ENCODE measurements at places on chromosomes 7 and 10.

DNA sequence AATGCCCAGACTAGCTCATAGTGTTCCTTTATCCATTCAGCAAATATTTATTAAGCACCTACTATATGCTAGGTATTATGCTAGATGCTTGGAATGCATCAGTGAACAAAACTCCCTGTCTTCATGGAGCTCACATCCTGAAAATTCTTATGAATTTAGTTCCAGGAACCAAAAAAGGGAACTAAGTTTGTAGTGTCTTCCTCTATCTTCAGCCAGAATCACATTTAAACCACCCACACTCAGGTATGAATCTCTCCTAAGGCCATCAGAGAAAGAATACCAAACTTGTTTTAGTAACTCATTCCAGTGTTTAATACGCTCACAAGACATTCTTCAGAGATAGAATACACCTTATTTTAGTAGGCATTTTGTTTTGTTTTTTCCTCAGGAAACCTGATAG, 10.1 kb upstream of the EGR2 start:
- DNase-seq, result no peak

DNA sequence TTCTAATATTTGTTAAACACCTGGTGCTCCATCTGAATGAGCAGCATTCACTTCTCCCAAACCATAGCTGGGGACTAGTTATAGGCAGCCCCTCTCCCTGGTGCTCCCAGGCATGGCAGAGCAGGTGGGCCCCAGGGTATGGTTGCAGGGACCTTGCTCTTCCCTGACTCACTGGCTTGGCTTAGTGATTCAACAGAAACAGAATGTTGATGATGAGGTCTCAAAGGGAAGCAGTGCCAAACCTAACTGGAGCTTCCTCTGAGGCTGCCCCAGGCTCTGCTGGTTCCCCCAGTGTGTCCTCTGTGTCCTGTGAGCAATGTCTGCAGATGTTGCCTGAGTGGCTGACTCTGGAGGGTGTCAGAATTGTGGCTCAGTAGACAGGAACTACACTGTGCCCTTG, 3.7 kb downstream of the GPR26 start:
- no peak for DNase-seq

DNA sequence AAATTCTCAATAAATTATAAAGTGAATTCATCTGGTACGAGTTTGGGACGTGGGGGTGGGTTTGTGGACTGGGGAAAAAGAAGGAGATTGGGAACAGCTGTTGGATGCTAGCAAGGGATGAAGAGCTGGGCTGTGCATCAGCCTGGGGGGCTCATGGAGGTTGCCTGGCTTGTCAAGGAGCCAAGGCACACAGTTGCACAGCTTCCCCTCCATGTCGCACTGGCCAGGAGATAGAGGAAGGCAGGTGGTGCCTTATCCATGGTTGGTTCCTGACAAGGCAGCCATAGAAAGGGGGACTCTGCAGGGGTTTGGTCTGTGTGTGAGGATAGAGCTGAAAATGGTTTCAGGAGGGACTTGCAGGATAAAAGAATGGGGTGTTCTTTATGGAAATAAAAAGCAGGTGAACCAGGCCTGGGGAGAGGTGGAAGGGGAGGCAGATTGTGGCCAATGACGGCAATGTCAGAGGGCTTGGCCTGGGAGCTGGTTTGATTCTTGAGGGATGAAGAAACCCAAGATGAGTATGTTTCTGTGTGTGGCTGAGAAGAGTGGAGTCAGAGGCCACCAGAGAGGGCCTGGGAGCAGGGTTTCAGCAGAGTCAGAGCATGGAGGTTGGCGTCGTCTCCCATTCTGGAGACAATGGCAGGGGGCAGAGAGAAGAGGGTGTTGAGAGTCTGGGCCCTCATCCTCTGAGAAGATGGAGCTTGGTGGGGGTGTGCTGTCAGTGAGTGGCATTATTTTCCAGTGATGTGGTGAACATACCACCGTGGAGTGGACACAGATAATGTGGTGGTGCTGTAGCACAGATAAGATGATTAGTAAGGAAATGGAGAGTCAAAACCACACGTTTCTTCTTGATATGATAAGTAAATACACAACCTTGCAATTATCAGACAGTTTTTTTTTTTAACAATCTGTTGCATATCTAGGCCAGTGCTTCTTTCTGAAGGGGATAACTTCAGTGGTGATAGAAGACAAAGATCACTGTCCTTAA, 108.2 kb downstream of the PTPN20 start:
- DNase-seq, result no peak

DNA sequence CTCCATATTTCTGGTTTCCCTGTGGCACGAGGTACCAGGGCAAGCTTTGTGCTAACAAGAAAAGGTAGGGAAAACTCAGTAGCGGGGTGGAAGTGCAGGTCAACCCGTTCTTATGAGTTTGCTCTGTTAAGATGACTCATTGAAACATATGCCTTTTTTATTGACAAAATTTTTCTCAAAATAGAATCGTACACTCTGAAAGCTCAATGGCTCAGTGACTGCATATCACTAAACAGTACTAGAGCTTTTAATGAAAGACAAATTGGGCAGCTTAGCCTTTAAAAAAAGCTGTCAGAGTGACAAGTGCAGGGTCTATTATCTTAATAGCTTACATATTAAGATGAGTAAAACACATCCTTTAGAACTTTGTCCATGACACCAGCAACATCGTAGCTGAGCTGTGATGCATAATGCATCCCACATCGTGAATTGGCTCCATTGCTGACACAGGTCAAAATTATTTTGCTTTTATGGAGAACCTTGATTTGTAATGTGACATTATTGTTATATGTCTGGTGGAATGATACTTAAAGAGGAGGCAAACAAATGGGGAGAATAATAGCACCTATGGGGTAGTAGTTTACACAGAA, 264.4 kb downstream of the ETV1 start:
- DNase-seq, result no peak

GRCh38 chr7:156151658-156152057, 339.4 kb upstream of the SHH start:
- no peak for DNase-seq

DNA sequence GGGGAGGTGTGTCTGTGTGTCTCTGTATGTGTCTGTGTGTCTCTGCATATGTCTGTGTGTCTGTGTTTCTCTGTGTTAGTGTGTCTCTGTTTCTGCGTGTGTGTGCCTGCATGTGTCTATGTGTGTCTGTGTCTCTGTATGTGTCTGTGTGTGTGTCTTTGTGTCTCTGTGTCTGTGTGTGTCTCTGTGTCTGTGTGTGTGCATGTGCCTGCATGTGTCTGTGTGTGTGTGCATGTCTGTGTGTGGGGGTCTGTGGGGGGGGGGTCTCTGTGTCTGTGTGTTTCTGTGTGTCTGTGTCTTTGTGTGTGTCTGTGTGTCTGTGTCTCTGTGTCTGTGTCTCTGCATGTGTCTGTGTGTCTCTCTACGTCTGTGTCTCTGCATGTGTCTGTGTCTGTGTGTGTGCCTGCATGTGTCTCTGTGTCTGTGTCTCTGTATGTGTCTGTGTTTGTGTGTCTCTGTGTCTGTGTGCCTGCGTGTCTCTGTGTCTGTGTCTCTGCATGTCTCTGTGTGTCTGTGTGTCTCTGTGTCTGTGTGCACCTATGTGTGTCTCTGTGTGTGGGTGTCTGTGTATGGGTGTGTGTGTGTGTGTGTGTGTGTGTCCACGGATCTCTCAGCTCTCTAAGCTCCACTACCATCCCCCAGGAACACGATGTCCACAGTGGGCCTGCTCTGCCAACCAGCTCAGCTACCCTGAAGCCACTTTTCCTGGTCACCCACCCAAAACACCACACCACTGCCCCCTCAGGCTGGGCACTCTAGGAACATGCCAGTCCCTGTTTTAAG, 41.7 kb downstream of the RASGEF1A start:
- DNase-seq, result no peak

DNA sequence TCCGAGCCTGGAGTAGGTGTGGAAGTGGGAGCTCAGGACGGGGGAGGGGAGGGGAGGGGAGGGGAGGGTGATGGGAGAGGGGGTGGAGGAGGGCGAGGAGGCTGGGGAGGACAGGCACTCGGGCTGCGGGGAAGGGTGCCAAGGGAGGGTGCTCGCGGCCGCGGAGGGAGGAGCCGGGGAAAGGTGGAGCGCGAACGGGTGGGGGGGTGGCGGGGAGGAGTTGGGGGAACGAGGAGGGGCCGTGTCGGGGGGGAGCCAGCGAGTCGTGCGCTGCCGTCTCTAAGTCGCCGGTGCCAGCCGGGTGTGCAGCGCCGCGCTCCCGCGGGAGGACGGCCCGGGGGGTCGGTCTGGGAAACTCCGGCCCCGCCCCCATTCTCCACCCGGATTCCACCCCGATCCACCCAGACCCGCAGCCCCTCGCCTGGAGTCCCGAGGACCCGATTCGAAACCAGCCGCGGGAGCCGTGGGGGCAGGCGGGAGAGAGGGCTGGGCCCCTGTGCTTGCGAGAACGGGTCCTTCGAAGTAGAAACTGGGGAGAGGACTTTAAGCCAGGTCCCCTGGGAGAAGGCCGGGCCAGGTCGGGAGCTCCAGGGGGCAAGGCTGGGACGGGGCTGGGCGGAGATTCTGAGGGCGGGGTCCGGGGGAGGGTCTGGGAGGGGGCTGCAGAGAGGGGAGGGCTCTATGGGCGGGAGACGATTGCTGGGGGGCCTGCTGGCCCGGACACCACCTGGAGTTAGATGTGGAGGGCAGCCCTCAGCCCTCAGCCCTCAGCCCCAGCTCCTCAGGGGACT, at the start of gene ZNF467:
Gene ZNF467, minus strand, starts transcription at position 143 of the 791 bp plus-strand sequence. CDS start 2,556 bp downstream, outside the sequence.
- peak; percentile 85 for DNase-seq

DNA sequence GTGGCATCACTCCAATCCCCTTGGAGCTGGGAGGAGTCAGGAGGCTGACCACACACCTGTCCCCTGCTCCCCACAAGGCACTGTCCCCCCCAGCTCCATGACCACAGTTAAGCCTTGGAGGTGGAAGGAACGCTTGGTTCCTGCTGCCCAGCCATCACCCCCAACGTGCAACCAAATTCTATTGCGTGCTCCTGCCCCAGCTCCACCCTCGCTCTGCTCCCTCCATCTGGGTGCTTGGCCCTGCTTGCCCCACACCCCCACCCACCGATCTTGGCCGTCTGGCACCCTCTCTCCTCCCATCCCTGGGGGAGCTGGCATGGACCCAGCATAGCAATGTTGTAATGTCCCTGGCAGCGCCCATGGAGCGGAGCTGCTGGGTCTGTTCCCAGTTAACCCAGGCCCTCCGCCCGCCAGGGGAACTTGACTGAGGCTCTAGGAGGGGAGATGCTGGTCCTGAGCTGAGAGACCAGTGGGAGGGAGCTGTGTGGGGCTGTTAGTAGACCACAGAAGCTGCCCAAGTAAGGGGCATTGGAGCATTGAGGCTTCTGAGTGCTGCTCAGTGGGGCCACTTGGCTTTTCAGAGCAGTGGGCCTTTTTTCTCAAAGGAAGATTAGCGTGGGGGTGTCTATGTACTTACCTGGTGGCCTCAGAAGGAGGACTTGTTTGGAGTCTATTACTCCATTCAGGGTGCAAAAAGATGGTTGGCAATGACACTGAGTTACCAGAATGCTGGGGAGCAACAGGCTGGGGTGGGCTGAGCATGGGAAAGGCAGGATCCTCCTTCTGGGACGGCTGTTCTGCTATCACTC, 1.1 kb downstream of the EPHB6 start:
- no peak for DNase-seq

- no peak for DNase-seq
Measured at GRCh38 chr7:72190919-72191318, 221.2 kb downstream of the CALN1 start.

GRCh38 chr7:117673839-117674238, 194.0 kb downstream of the CFTR start:
- DNase-seq, result no peak

GRCh38 chr7:67392596-67393438, 396.2 kb downstream of the TYW1 start:
- DNase-seq, result no peak

- no peak for DNase-seq
Measured at GRCh38 chr10:88881922-88882645, 2.0 kb downstream of the STAMBPL1 start.

DNA sequence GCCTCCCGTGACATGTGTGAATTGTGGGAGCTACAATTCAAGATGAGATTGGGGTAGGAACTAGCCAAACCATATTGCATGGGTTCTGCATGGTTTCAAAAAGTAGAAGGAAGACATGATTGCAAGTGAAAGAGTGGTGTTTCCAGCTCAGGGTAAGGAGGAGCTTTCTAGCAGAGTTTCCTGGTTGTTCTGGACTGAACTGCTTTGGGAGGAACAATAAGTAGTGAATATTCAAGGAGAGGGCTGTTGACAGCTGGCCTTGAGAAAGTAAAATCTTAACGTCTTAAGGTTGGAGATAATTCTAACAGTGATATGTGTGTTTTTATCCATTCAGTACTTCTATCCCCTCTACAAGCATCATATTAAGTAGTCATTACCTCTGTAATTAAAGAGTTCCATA, 62.2 kb upstream of the PRKG1 start:
- no peak for DNase-seq

DNA sequence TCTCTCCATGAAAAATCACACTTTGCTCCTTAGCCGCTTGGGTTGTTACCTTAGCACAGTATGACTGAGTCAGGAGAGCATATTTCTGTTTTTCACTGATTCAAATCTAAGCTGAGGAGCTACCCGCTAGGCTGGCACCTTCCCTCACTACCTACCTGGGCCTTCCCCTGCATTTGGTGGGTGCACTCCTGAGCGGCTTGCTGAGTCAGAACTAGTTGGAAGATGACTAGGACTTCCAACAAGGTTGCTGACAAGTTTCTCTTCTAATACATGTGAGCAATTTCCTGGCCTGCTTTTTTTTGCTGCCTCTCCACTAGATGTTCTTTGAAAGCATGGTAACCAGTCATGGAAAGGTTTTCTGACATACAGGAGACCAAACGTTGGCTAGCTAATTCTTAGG, 43.8 kb upstream of the SEC61G start:
- DNase-seq, result no peak

- DNase-seq, result no peak
Measured at GRCh38 chr10:1658658-1659057, 78.7 kb downstream of the ADARB2 start.

GRCh38 chr10:86535132-86535882, 13.7 kb upstream of the WAPL start:
- DNase-seq, result peak; percentile 78

DNA sequence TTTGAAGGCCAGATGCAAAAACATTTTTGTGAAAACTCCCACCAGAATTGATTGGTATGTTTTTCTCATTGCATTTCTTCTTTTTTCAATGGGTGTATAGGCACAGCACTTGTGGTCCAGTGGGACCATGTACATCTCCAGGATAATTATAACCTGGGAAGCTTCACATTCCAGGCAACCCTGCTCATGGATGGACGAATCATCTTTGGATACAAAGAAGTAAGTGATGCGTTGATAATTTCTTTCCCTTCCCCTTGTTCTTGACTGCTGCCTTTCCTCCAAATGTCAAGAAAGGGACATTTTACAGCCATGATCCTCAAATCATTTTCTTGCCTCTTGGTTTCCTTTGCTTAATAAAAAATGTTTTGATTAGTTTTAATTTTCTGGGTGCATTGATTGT, 331.5 kb downstream of the PLXDC2 start:
- no peak for DNase-seq

DNA sequence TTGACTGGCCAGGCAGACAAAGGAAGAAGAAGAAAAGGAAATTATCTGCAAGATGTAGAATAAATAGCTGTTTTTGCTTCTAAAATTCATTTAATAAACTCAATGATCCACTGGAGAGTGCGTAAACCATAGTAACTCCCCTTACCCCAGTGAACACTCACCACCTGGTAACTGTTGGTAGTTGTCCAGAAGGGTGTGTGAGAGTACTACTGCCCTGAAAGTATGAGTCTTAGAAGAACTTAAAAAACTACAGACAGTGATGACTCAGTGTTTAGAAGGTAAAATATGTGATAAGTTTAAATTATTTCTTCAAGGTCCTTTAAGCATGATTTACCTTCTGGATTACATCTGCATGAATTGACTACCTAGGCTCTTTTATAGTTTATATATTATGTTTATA, 53.0 kb upstream of the SEMA3A start:
- no peak for DNase-seq

GRCh38 chr7:22357311-22358175, 589 bp upstream of the RAPGEF5 start:
- no peak for DNase-seq

- no peak for DNase-seq
Measured at GRCh38 chr7:111832174-111832573, 269.9 kb upstream of the IMMP2L start.
